Fibroblast of skin of left biceps (primary cell): ENCODE measurements at places on chromosomes 2 and 18.
A peak's percentile ranks its signal among the peaks of the same experiment; 100 is the strongest.

GRCh38 chr2:224764565-224765236 lies 48.5 kb upstream of the CCDC195 start:
- DNase-seq = no peak

DNA sequence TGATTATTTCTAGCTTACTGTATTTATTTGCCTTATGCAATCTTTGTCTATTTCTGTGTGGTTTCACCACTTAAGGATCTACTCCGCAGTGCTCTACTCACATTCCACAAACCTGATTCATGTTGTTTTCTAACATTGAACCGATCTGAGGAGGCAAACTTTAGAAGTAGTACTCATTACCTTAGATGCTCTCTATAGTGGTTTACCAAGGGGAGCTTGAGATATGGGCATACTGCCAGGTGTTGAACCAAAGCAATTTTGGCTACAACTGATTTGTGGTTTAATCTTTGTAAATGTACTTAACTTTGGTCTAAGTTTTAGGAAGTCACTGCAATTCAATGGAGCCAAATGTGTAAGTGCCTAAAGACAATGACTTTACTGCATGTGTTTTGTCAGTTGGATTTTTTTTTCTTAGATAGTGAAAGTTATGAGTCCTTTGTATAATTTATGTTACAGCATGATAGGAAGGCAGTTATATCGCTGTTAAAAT lies 50.1 kb downstream of the MAP2 start:
- DNase-seq = peak; percentile 94

DNA sequence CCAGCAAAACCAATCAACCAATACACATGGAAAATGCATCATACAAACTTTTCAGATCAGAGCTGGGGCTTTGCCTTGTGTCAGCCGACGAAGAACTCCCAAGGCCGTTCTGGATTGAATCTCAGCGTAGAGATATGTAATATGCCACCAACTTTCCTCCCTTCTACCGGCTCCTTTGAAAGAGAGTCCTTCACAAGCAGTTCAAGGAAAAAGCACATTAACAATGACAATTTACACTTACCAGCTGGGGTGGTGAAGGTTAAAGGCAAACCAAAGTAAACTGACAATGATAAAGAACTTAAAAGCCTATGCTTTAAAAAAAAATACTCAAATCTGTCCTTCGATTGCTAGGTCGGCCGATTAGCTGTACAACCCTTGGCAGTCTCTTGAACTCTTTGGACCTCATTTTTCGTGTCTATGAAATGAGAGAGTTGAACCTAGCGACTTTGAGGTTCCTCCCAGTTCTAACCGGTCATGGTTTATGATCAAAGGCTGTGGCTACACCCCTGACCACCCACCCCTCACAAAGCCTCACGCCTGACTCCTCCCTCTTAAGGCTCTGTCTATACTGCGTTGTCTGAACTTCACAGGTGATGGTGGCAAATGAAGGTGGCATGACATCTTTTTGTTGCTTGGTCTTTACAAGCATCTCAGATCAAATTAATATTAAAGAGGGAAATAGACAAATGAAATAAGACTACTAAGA lies 46.2 kb downstream of the BCL2 start:
- no peak for DNase-seq

DNA sequence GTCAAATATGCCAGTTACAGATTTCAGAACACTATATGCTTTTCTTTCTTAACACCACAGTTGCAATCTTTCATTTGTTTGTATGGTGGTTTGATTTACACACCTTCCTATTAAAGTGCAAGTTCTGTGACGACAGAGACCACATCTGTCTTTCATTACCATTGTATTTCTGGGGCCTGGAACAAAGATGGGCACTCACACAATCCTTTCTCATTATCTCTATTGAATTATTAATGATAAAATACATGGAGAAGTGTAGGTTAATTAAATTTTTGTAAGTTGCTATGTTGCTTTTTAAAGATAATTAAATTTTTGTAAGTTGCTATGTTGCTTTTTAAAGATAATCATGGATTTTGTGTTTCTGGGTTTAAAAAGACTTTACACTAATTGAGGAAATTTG lies 79.9 kb downstream of the KCTD18 start:
- peak; percentile 24 for DNase-seq

DNA sequence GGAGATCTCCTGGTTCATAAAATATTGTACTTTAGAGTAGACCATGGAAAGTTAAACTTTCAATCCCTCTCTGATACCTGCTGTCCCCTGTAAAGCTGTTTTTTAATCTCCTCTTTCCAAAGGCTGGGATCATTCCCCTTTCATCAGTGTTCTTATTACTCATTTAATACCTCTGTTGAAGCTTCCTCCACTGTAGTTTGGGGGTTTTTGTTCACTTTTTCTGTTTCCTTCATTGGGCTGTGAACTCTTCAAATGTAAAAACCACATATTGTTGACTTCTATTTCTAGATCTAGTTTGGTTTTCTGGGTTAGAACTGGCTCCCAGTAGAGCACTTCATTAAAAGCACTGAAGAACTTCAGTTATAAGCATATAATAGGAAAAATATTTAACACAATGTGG lies 598.1 kb downstream of the RNF144A start:
- DNase-seq = no peak

GRCh38 chr18:70228536-70228935 lies 23.0 kb upstream of the RTTN start:
- no peak for DNase-seq

DNA sequence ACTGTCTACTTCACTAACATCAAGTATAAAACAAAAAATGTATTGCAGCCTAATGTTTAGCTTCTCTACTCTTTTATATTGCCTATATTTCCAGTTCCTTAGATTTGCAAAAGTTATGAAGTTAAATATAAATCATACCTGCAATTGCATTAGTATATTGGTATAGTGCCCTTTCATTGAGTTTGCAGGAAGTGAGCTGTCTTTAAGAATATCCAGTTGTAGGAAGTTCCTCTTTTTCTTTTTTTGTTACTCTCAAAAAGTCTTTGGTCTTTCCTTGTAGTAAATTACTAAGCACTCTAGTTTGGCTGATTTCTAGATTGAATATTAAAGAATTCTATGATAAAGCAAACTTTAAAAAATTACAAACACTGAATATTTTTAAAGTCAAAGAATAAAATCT lies 71.3 kb upstream of the FN1 start:
- no peak for DNase-seq

GRCh38 chr2:164510895-164511294 lies 110.4 kb downstream of the GRB14 start:
- DNase-seq = no peak

GRCh38 chr2:47617028-47617427 lies 165.9 kb upstream of the MSH6 start:
- no peak for DNase-seq

DNA sequence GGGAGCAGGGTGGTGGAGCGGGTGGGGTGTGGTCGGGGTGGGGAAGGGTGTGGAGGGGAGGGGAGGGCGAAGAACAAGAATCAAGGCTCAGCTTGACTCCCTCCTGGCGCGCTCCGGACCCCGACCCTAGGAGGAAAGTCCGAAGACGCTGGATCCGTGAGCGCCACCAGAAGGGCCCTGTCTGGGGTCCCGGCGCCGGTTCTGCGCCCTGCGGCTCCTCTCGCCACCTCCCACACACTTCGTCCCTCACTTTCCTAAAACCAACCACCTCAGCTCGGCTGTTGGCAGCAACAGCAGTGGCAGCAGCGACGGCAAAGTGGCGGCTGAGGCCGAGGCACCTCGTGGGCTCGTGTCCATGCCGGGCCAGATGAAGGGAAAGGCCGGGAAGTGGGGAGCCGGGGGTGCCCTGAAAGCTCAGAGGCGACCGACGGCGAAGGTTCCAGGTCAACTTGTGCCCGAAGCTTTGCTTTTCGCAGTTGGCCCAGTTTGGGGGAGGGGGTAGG lies 2.1 kb downstream of the KLHL14 start:
- no peak for DNase-seq

GRCh38 chr2:28649481-28650265 lies 102.0 kb upstream of the PPP1CB start:
- DNase-seq = no peak

- no peak for DNase-seq
These were observed 441.1 kb downstream of the PTH2R start for GRCh38 chr2:208847651-208848050.

DNA sequence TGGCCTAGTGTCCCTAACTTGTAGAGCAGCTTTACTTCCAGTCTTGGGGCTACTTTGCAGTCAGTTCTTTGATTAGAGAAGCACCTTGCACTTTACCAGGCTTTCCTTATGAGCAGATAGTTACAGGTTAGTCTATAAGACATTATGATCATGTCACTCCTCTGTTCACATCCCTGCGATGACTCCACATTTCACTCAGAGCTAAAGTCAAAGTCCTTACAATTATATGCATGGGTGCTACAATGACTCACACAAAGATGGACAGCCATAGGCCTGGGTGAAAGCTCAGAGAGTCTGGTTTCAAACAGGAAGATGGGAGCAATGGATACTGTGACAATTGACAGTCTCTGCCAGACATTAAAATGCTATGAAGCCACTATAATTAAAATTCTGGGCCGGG lies 27.1 kb upstream of the SSB start:
- DNase-seq = no peak

GRCh38 chr2:153047220-153047619 lies 328.8 kb downstream of the ARL6IP6 start:
- no peak for DNase-seq

DNA sequence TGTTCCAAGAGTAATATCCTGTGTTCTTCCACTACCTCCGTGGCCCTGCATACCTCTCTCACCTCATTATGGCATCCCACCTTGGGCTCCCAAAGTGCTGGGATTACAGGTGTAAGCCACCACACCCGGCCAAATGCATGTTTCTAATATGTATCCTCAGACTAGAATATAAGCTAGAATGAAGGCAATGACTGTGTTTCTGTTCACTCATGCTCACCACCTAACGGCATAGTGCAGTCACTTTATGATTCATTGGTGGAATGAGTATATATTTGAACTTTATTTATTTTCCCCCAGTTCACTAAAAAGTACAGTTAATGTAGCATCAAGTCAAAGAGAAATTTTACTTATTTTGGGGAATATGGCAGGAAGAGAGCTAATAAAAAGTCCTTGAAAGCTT lies 11.3 kb downstream of the PIGN start:
- DNase-seq = no peak

DNA sequence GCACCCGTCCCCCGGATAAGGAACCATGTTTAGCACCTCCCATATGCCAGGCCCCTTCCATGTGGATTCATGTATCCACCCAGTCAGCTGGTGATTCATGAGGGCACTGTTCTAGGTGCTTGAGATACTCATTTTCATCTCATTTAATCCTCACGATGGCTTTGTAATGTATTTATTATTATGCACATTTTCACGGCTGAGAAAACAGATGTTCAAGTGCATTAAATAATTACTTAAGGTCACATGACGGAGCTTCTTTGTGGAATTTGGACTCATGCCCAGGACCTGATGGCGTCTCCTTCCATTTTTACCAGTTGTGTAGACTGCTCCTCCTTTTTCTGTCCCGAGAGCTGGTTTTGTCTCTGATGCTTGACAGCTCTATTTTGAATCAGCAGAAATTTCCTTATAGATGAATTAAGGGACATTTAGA lies 72.2 kb upstream of the RBM44 start:
- peak; percentile 59 for DNase-seq

GRCh38 chr2:47187069-47187468 lies 32.0 kb upstream of the STPG4 start:
- no peak for DNase-seq

GRCh38 chr18:72940986-72941385 lies 73.2 kb upstream of the NETO1 start:
- no peak for DNase-seq

DNA sequence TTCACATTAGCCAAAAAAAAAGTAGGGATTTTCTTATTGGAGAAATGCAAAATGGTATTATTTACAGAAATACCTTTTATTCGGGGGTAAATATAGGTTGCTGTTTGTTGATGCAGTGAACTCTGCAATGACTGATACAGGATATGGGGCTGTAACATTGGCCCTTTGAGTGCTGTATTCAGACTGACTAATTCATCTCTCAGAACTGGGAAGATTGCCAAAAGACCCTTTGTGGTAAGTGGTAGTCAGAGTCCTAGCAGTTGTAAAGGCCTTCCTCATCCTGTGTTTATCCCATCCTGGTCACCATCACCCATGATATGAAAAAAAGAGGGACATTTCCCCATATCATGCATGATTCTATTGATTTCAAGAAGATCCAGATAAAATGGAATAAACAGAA lies 14.0 kb upstream of the DCC start:
- DNase-seq = peak; percentile 21

- no peak for DNase-seq
These were observed 268.3 kb upstream of the SALL3 start for GRCh38 chr18:78711316-78711715.
